ENCODE measurements at places on chromosomes 2 and 18.

DNA sequence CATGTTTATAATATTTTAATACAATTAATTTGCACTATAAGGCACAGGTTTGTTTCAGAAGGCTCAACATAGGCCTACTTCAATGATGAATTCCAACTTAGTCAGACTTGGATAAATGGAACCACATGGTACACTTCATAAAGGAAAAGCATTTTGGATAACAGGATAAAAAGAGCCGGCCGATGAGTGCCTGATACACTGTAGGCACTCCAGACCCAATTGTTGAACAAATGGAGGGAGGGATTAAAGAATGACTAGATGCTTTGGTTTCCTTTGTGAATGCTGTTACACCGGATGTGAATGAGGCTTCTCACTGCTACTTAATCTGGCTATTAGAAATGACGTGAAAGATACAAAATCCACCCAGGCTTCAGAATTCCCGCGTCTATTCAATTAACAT is 104.1 kb upstream of the KCTD1 start:
- DNase-seq: no peak

GRCh38 chr2:57862153-57862552 is 184.5 kb upstream of the VRK2 start:
- no peak for DNase-seq

DNA sequence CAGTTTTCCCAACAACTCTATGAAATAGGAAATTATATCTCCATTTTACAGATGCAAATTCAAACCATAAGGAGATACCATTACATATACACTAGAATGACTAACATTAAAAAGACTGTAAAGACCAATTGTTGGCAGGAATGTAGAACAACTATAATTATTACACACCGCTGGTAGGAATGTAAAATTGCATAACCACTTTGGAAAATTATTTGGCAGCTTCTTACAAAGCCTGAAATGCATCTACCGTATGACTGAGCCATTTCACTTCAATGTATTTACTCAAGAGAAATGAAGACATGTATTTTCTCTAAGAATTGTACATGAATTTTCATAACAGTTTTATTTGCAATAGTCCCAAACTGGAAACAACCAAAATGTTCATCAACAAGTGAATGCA is 189.1 kb upstream of the BCL2L11 start:
- DNase-seq: no peak

DNA sequence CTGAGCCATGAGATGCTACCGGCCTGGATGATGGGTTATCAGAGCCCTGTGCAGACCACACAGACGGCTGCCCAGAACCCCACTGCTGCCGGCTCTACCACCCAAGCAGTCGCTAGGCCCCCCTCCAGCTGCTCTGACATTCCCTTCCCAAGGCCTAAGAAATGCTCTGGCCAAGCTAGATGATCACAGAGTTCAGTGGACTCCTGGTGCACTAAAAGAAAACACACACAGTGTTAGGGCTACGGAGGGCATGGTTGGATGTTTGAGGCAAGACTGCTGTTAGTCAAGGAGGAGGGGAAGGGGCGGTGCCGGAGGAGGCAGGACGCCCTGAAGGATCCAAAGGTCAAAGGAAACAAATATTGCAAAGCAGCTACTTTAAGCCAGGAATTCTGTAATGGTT is 174.5 kb downstream of the MYCN start:
- no peak for DNase-seq

GRCh38 chr18:48680339-48681250 is 141.8 kb downstream of the CTIF start:
- DNase-seq: no peak

- no peak for DNase-seq
Measured at GRCh38 chr2:24632172-24632571, 141.1 kb downstream of the NCOA1 start.

- no peak for DNase-seq
Measured at GRCh38 chr2:96296925-96297324, 8.4 kb downstream of the SNRNP200 start.

DNA sequence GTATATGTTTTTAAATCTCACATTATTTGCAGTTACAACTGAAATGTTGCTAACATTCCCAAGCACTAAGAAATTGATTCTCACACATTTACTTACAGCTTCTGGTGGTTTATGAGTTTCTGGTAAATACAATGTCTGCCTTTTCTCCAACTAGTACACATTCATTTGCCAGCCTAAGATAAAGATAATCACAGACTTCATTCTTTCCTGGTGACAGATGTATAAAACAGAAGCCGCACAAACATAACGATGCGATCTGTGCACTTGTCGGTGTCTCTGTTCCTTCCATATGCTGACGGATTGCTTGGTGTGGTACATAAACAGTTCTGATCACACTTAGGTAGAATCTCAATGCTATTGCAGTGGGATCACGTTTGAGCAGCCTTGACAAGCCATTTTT is 100.4 kb upstream of the DDX18 start:
- no peak for DNase-seq

DNA sequence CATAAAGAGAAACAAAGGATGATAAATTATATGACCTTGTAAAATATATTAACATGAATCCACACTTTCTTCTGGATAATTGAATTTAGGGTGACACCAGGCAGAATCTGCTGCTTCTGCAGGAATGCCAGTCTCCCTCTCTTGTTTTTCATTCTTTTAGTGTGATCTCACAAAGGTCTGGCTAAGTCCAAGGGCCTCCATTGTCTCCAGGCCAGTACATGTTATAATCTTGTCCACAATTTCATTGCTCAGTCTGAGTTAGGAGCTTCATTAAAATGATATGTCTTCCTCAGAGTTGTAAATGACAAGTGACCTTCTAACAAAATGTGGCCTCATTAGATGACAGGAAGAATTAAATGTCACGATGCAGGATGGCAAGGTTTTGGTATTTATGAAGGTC is 110.2 kb downstream of the APOB start:
- DNase-seq: no peak

DNA sequence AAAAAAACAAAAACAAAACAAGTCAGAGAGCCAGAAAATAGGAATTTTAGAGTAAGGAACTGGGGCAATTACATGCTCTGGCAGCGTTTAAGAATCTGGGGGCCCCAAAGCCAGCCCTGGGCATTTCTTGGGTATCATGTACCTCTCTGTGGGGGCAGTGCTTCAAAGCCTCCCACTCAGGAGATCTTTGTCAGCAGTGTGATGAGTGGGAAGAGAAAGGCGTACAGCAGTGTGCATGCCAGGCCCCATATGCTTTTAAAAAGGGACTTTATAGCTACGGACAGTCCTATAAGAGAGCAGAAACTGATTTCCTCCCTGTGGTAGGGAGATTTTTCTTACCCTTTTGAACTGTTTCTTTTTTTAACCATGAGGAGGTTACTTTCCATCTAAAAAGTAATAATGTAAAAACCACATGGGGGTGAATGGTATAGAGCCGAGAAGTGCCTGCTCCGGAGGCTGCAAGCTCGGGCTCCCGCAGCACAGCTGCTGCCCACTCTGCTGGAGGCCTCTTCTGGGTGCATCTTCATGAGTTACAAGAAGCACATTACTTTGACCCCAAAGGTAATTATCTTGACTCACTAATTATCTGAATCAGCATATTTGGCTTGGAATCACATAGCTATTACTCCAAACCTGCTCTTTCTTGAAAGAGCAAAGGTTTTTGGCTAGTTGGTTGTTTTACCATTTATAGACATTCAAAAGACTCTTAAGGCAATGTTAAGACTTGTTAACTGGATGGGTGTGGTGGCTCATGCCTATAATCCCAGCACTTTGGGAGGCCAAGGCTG is 46.4 kb downstream of the PROC start:
- no peak for DNase-seq

GRCh38 chr18:35122586-35123224 is 81.5 kb downstream of the MAPRE2 start:
- peak; percentile 92 for DNase-seq

DNA sequence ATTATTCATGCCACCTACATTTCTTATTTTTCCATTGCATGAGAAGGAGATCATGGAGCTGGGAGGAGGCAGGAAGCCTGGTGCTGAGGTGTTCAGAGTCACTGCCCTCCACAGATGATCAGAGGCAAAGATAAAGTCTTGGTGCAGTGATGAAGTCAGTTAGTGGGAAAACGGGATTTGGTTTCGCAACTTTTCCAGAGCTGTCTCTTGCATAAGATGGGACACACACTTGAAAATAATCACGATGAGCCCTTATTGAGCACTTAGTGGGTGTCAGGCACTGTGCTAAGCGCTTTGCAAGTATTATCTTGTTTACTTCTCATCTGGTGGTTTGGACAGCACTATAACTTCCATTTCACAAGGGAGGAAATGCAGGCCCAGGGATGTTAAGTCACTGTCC is 222.1 kb upstream of the SMAD2 start:
- DNase-seq: no peak

- no peak for DNase-seq
Measured at GRCh38 chr2:1645761-1646476, 98.4 kb downstream of the PXDN start.

GRCh38 chr2:44083054-44083453 is 85.6 kb upstream of the PPM1B start:
- no peak for DNase-seq

DNA sequence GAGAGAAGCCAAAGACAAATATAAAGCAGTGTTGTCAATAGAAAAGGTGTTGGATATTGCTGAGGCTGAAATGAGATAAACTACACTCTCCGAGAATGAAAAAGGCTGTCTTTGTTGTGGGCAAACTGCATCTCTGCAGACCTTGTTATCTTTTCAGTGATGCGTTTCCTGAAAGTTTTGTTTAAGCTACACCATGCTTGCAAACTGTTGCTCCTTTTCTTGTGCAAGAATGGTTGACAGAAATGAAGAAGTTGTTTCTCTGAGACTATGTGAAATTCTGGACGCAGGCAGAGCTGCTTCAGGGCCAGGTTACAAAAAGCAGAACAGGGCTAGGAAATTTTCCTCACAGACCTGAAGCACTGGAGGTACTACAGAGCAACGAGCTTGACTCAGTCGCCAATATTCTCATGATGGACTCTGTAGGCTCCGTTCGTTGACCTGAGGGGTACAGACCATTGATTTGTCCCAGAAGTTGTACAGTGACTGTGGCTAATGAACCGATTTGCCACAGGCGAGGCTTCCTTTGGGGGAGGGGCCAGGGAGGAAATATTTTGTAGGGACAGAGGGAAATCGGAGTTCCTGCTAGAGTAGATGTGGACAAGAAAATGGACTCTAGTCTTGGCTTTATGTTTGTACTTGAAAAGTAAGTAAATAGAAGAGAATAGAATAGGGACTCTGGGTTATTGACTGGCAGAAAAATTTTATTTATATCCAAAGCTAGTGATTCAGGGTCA is 3.5 kb upstream of the ATL2 start:
- no peak for DNase-seq

DNA sequence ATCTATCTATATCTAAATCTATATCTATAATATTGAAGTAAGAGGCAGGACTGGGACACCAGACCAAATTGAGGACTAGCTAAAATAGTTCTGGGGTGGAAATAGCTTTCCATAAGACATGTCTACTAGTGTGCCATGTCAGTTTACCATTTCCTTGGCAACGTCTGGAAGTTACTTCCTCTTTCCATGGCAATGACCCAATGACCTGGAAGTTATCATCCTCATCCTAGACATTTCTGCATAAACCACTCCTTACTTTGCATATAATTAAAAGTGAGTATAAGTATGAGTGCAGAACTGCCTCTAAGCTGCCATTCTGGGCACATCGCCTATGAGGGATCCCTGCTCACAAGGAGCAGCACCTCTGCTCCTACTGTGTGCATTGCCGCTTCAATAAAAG is 734.0 kb upstream of the GCFC2 start:
- no peak for DNase-seq

DNA sequence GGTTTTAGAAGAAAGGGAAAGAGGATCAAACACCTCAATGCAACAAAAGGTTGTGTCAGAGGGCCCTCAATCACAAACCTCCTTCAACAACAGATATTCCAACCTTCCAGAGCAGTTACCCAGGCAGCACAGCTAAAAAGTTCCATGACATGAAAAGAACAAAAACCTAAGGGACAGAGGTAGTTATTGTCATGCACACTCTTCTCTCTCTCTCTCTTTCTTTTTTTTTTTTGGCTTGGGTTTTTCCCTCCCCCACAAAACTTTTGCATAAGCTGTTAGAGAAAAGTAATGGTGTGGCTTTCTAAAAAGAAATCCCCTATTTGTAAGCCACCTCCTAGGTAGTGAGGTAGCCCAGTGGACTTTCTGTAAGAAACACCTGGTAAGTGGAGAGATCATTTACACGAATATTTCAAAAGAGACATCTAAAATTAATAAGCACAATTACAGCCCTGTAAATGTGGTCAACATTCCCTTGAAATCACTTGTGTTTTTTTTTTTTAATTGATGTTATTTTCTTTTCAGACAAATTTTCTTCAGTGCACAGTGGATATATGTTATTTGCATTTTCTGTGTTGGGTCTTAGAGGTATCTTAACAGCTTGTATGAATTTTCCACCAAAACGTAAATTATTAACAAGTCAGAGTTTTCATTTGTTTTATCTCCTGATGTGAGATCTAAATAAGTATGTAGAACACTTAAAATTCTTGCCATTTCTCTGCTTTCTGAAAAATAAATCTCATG is 48.4 kb downstream of the ZEB2 start:
- DNase-seq: no peak

DNA sequence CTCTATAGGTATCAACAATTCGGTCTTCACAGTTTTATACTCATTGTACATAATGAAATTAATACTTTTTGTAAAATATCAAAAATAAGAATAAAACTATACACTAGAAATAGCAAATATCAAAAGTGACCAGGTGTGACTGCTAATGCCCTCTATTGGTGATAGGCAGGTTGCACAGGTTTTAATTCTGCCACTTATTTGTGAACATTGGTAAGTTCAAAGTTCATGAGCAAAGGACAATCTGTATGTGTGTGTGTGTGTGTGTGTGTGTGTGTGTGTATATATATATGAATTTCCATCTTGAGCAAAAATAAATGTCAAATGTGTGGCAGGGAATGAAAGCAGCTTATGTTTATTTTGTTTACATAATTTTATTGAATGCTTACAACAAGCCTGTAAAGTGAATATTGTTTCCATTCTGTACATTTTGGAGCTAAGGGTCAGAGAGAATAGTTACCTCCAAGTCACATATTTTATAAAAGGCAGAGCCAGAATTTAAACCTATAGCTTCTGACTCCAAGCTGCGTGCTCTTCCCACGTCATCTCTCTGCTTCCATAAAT is 537.4 kb downstream of the CPS1 start:
- DNase-seq: peak; percentile 14

GRCh38 chr2:202831242-202832220 is 40.0 kb downstream of the ICA1L start:
- DNase-seq: peak; percentile 81

GRCh38 chr18:22681908-22682307 is 251.2 kb upstream of the RBBP8 start:
- DNase-seq: no peak
